ENCODE measurements at places on chromosomes 7 and 10. TPM values are rescaled to one million over a fixed set of nuclear protein-coding genes. Genes with fewer than 3 reads are reported as not detected.

DMTF1 gene
- 82.8 TPM for total RNA-seq

DNA sequence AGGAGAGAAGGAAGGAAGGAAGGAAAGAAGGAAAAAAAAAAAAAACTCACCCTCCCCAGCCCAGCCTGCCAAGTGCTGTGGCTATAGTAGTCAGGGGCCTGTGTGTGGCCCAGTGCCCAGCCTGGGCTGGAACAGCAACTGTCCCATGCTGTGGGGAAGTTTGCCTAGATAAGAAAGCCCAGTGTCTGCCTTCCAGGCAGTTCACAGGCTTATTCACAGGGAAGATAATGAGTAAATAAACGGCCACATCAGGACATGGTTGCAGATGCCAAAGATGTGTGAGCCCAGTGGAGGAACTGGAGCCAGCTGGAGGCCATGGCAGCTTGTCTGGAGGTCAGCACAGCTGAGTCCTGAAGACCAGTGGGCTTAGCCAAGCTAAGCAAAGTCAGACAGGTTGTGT is 132.4 kb upstream of the FOXK1 start:
- no peak for DNase-seq

GRCh38 chr7:45328403-45328981 is 170.9 kb downstream of the RAMP3 start:
- no peak for DNase-seq

GRCh38 chr10:129466703-129467358 is at the start of gene MGMT:
Gene MGMT (plus strand): TSS chr10:129467241.
- peak; percentile 99 for DNase-seq

DNA sequence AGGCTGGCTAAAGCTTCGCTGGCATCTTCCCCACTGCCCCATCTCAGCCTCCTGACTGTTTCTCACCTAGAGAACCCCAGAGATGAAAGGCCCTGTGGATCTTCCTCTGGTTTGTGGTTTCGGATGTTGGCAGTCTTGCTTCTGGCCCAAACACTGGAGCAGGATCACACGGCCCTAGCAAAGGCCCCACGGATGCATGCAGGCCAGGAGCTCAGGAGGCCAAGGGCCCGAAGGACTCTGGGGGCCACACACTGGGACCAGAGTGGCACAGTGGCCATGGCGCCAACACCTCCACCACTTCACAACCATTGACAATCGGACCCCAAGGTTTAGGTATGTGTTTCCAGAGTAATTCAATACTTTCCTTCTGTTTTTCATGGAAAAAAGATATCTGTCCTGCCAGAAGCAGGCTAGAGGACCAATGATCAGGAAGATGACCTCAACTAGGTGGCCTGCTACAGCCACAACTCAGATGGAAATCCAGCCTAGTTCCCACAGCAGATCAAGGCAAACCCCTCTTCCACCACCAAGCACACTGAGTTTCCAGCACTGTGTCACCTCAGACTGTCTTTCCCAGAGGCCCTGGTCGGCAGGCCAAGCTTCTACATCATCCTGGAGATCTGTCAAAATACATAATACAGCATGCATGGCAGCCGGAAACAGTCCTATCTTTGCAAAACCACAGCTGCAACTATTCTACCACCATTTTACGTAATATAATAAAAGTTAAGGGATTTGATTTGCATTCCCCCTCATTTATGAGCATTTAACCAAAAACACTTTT is 53.0 kb downstream of the CTBP2 start:
- DNase-seq: peak; percentile 16

- peak; percentile 54 for DNase-seq
These were observed 68.3 kb downstream of the PRKAG2 start for GRCh38 chr7:151808400-151809145.

GRCh38 chr10:67327626-67328535 is 368.1 kb downstream of the CTNNA3 start:
- DNase-seq: no peak
